ENCODE measurements at places on chromosomes 5 and 9. TPM values are rescaled to one million over a fixed set of nuclear protein-coding genes. Genes with fewer than 3 reads are reported as not detected.
A peak's percentile ranks its signal among the peaks of the same experiment; 100 is the strongest.

SETD9 gene
- total RNA-seq = 5.4 TPM

GARNL3 gene
- 3.4 TPM for total RNA-seq

DEPDC1B gene
- total RNA-seq = 34.2 TPM

TTC39B gene
- total RNA-seq = 26.4 TPM

RANBP3L gene
- total RNA-seq = 0.16 TPM

SLC26A2 gene
- total RNA-seq = 3.9 TPM

SNCB gene
- total RNA-seq = 0.55 TPM

PCDHB7 gene
- not detected for total RNA-seq

IL4 gene
- total RNA-seq = 0.77 TPM

GRCh38 chr5:14011089-14012020 lies 66.9 kb upstream of the DNAH5 start:
- DNase-seq = peak; percentile 77

- no peak for DNase-seq
These were observed 24.2 kb downstream of the XRCC4 start for GRCh38 chr5:83101514-83101913.

DNA sequence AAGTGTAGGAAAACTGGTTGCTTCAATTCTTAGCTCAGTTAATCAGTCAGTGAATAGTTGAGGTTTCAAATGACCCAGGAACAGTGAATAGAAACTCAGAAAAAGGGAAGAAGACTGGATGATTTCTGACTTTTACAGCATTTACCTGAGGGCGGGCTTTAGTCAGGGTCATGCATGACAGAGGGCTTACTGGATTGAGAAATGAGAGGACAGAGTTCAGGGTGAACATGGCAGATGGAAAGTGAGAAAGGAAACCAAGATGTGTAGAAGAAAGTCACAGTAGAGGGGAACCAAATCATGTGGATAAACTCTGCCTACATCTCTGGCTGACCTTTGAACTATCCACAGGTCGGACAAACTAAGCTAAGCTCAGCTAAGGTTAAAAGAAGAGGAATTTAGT lies 596.0 kb downstream of the SEMA5A start:
- no peak for DNase-seq

DNA sequence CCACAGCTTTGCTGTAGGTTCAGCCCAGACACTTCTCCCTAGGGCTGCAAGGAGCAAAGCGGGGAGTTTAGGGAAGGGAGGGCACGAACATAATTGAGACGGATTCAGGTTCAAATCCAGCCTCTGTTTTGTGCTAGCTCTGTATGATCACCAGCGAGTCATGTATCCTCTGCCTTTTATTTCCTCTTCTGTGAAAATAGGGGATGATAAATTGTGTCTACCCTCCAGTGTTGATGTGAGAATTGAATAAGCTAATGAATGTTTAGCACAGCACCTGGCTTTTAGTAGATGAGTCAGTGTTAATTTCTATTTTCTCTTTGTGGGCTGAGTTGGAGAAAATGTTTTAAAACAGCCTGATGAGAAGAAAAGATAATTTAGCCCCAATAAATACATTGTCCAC lies 6.2 kb downstream of the MLANA start:
- DNase-seq = no peak

- no peak for DNase-seq
These were observed 97.1 kb upstream of the ASTN2 start for GRCh38 chr9:117511852-117512481.

- no peak for DNase-seq
These were observed 101.3 kb downstream of the FBXL7 start for GRCh38 chr5:15601274-15601673.

DNA sequence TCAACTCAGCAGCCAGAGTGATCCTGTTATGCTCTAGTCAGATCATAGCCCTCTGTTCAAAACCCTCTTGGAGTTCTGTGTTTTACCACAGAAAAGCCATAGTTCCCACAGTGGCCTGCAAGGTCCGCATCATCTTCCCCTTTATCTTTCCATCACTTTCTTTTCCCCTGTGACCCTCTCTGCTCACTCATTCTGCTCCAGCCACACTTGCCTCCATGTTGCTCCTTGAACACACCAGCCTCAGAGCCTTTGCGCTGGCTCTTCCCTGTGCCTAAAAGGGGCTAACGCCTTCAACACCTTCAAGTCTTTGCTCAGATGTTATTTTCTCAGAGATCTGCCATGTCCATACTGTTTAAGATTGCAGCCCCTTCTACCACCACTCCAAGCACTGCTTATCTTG lies 26.3 kb downstream of the CSF2 start:
- no peak for DNase-seq
